ENCODE measurements at places on chromosomes 12 and 14.

- DNase-seq = no peak
Measured at GRCh38 chr12:29304388-29304787, 76.6 kb downstream of the ERGIC2 start.

- DNase-seq = no peak
Measured at GRCh38 chr12:29234965-29235626, 86.0 kb downstream of the FAR2 start.

DNA sequence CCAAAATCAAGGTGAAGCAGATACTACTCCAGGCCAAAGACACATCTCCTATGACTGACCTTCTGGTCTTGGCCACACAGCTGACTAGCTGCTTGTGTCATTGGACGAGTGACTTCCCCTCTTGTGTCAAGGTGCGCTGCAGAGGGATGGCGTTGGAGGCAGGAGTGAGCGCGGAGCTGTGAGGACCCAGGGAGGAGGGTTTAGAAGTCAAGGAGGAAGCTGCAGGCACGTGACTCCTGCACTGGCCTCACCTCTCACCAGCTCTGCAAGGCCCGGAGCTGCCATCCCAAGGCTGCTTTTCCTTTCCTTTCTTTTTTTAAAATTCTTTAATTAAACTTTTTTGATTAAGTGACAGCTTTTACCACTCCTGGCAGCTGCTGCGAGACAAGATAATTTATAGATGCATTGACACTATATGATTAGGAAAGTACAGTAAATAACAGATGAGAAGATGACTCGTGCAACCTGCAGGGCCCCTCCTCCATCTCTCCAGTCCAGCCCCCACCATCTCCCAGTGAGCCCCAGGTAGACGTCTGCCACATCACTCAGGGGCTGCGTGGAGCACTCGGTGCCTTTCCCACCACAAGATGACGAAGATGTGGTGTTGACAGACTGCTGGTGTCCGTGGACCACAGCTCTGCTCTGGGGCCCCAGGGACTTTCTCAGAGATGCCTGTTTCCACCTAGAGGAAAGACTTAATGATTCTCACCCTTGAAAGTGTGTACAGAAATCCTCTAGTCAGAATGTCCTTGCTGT is 350.6 kb downstream of the CACNA1C start:
- DNase-seq = no peak

DNA sequence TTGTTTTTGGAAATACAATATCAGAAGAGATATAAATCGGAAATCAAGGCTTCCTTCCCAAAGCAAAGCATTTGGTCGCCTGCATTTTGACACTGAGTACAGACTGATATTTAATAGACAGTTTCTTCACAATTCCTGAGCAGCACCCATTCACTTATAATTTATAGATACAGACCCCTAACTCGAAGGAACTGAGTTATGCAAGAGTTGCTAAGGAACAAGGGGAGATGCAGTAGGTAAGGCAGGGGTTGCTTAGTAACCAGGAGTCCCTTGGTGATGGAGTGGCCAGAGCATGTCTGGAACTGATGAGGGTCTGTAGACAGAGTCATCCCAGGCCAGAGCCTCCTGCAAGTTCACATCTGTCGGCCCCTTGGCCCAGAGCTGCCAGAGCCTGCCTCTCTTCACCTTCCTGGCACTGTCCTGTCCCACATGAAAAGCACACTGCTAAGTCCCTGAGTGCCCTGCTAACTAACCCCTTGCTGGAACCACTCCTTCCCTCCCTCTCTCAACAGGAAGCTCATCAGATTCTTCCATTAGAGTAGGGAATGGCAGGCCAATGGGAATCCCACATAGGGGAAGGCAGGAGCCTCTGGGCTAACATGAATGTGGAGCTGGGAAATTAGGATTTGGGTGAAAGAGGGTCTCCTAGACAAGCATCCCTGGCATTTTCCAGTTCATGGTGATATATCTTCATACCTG is 3.6 kb upstream of the DHRS2 start:
- no peak for DNase-seq

DNA sequence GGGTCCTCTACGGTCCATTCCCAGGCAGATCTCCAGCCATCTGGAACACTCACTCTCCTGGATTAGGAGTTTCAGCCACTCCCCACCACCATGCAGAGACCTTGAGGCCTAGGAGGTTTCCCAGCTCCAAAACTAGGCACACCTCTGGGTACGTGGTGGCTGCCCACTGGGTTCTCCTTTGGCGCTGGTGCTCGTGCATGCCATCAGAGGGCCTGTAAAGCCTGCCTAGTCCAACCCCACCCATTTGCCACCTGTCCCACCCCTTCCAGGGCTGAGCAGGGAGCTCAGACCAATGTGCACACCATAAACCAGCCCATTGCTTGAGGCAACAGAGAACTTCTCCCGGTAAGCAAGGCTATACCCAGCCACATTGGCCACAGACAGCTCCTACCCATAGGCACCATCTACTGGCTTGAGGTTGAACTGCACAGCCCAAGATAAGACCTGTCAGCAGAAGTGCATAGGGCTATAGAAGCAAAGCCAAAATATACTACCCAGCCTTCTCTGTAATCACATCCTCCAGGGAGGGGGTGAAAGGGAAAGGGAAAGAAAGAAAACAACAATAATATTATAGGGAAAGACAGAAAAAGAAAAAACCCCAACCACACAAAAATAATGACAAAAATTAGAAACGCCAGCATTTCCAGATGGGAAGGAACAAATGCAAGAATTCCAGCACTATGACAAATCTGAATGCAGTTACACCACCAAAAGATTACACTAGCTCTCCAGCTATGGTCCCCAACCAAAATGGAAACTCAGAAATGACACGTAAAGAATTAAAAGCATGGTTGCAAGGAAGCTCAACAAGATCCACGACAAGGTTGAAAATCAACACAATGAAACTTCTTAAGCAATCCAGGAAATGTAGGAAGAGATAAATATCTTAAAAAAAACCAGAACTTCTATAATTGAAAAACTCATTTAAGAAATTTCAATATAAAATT is 111.9 kb upstream of the CCDC175 start:
- DNase-seq = peak; percentile 8

DNA sequence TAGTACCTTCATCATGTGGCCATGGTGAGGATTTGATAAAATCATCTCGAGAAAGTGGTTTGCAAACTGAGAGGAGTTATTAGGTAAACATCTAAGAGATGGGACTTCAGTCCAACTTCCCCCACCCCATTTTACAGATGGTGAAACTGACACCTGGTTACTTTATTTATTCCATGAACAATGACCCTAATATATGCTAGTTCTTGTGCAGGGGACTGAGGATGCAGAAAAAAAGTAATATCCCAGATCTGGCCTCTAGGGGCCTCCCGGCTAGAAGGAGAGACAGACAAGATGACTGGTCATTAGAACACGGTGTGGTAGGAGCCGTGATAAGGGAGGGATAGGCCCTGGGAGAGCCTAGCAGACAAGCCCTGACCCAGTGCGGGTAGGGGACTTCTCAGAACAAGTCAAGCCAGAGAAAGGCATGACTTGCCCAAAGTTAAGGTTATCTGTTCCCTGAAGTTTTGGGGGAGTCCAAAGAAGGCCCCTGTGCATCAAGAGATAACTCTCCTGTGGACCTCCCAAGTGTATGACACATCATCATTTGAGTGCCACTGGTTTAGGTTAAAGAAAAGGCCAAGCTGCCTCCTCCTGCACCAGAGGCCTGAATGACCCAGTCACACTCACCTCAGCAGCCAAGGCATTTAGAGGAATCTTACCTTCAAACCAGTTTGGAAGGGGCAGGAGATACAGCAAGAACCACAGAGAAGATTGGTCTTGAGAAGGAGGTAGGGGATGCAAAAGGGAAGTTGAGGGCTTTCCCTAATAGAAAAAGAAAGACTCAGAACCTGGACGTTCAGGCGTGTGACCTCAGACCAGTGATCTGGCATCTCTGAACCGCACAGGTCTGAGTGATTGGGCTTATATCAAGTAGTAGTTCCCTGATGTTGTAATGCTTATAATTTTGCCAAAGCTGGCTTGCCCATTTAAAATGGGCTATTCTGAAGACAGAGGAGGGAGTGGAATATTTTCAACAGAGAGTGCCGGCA is 1.6 kb downstream of the CMKLR1 start:
- DNase-seq = peak; percentile 65

DNA sequence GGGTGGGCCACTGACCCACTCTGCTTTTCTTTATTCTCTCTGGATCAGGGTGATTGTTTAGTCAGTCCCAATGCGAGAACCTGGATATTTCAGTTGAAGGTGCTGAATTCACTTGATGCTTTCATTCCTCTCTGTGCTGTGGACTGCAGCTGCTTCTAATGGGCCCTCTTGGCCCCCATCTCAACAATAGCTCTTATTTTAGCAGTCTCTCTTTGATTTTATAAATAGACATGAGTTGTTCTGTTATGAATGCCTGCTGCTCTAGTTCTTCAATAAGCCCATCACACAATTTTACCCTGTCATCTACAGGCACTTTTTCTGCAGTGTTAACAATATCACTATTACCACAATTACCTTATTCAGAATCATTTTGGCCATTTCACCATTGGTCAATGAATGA is 54.1 kb upstream of the YARS2 start:
- no peak for DNase-seq

GRCh38 chr12:6978611-6979011 is 7.9 kb downstream of the EMG1 start:
- DNase-seq = no peak

DNA sequence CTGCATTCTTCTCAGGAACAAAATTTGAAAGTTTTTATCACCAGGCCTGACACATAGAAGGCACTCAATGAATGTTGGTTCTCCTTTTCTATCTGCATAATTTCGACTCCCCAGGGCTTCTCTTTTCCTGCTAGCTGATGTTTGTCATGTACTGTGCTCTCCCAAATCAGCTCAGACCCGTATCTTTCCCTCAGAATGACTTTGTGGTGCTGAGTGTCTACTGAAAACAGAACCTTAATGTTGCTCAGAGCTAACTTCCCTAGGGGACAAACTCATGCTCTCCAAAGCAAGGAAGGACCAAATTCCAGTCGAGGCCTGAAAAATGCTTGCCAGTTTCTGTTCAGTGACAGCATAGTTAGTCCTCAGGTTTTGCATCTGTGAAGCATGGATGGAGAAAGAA is 1.9 kb downstream of the ARHGDIB start:
- DNase-seq = no peak

DNA sequence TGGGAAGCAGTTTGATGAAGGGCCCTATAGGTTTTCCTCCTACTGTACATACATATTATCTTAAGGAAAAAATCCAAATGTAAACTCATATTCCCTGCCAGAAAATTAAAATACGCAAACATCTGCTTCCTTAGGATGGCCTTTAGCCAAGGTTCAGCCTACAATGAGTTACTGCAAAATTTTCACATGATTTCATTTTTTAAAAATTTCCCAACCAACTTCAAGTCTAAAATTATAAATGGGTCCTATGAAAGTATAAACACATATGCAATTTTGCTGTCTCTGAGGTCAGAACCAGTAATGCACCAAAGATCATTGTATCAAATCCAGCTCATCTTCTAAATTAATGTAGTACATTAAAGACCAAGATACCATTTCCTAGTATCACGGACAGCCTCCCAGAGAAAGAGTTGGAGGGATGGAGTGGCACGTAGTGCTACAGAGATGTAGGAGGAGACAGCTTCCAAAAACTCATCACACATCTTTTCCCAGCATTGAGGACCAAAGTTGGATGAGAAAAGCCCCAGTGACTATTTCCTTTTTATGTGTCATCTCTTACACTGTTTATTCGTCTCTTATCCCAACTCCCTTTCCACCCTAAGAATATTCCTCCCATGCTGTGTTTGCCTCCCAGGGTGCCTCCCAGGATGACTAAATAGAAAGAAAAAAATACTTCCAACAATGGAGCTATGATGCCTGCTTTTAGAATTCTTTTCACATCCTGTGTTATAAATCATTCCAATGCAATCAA is 92.3 kb upstream of the SLCO1C1 start:
- DNase-seq = no peak

DNA sequence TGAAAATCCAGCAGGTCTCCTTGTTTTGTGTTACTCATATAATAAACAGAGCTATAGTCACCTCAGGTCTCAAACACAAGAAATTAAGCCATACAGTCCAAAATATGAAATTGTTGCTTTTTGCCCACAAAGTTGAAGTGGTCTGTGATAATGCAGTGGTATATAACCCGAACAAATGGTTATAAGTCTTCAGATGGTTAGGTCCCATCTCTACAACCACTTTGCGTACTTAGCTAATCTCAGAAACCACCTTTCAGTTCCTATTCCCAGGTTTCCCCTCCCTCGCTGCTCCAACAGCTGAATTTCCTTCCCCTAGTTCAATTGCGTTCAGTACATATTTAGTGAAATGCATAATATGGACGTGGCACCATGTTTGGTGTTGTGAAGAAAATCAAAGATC is 3.3 kb upstream of the KCNA5 start:
- no peak for DNase-seq

- no peak for DNase-seq
Measured at GRCh38 chr12:114649585-114649984, 34.4 kb downstream of the TBX3 start.

- no peak for DNase-seq
Measured at GRCh38 chr14:56297449-56297848, 179.2 kb downstream of the PELI2 start.

DNA sequence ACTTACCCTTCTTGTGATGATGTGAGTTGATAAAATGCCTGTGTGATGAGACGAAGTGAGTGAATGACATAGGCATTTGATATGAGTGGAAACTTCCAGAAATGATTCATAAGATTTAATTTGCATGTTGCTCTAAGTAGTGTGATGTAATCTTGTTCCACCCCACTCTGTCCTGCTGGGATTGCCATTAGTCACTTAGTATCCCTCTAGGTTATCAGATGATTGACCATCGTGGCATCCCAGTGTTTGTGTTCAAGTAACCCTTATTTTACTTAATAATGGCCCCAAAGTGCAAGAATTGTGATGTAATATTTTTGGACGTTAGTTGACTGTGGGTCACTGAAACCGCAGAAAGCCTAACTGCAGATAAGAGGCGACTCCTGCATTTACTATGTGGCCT is 214.4 kb upstream of the DIO2 start:
- DNase-seq = no peak

GRCh38 chr14:61107869-61108493 is 126.9 kb downstream of the SLC38A6 start:
- no peak for DNase-seq

DNA sequence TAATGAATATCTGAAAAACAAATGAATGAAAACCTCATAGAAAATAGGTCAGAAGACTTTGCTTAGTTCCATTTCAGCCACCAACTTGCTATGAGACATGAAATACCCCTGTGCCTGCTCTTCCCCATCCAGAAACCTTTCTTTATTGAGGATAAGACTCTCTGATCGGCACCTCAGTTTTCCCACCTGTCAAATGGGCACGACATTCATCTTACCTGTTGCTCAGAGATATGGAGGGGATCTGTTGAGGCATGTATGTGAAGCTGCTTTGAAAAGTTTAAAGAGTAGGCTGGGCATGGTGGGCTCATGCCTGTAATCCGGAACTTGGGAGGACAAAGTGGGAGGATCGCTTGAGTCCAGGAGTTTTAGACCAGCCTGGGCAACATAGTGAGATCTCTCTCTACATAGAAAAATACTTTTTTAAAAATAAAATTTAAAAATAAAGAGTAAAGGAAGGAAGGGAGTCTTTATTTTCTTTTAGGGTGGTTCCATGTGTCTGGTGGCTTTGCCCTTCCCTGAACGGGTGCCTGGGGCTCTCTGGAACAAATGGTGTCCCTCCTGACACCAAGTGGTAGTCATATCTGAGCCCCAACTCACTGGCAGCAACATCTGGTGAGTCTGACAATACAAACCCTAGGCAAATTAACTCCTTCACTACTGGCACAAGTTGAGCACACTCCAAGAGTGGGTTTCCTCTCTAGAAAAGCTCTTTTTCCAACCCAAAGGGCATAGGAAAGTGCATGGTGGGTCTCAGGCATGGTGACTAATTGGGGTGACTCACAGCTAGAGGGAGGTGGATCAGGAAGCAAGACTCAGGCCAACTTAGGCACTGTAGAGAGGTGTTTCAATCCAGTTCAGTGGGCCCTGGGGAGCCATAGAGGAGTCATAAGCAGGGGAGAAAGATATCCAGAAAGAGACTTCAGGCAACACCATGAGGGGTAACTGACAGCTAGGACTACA is 42.1 kb downstream of the MAP1LC3B2 start:
- no peak for DNase-seq
